ENCODE measurements at places on chromosomes 12 and 14. TPM values are rescaled to one million over a fixed set of nuclear protein-coding genes. Genes with fewer than 3 reads are reported as not detected.

CLEC9A gene
- polyA plus RNA-seq, result 0.33 TPM

ADAM21 gene
- polyA plus RNA-seq, result 0.43 TPM

TMEM233 gene
- 2.2 TPM for polyA plus RNA-seq

SMIM41 gene
- polyA plus RNA-seq, result not detected

IGFBP6 gene
- polyA plus RNA-seq, result 14.0 TPM

NTN4 gene
- polyA plus RNA-seq, result 3.3 TPM

PRB4 gene
- polyA plus RNA-seq, result not detected

IL22 gene
- polyA plus RNA-seq, result not detected

MFAP5 gene
- 245 TPM for polyA plus RNA-seq

STYK1 gene
- polyA plus RNA-seq, result 1.0 TPM

REP15 gene
- polyA plus RNA-seq, result 3.6 TPM

ACRBP gene
- polyA plus RNA-seq, result 6.8 TPM

SLC38A4 gene
- 2.7 TPM for polyA plus RNA-seq

ACSS3 gene
- 21.2 TPM for polyA plus RNA-seq

CYP46A1 gene
- polyA plus RNA-seq, result 2.2 TPM

KHNYN gene
- 36.4 TPM for polyA plus RNA-seq

FAM90A1 gene
- 3.0 TPM for polyA plus RNA-seq

CCDC91 gene
- 28.5 TPM for polyA plus RNA-seq

CLEC2D gene
- polyA plus RNA-seq, result 15.8 TPM

KRT77 gene
- polyA plus RNA-seq, result not detected

SOAT2 gene
- polyA plus RNA-seq, result 1.3 TPM

CDH24 gene
- 17.9 TPM for polyA plus RNA-seq

VRTN gene
- not detected for polyA plus RNA-seq

TAS2R14 gene
- 2.5 TPM for polyA plus RNA-seq

CLEC4D gene
- polyA plus RNA-seq, result 0.49 TPM

SAV1 gene
- 47.8 TPM for polyA plus RNA-seq

GPX2 gene
- 2.4 TPM for polyA plus RNA-seq

KRT3 gene
- polyA plus RNA-seq, result not detected

TEX52 gene
- 0.38 TPM for polyA plus RNA-seq

IL25 gene
- not detected for polyA plus RNA-seq

GIT2 gene
- 35.2 TPM for polyA plus RNA-seq

MANSC1 gene
- 39.5 TPM for polyA plus RNA-seq

ASPG gene
- polyA plus RNA-seq, result 1.4 TPM

CMTM5 gene
- 3.0 TPM for polyA plus RNA-seq

SLC22A17 gene
- 57.0 TPM for polyA plus RNA-seq

TMEM179 gene
- 1.9 TPM for polyA plus RNA-seq

A2M gene
- 249 TPM for polyA plus RNA-seq

CIDEB gene
- polyA plus RNA-seq, result 20.2 TPM
